Colonic mucosa (tissue), 4 donors: ENCODE measurements at places on chromosomes 2 and 18. TPM values are rescaled to one million over a fixed set of nuclear protein-coding genes. Genes with fewer than 3 reads are reported as not detected.

The FBXO36 gene
- total RNA-seq: 1.9 TPM

The UGT1A8 gene
- total RNA-seq: 15.9 TPM

The PMAIP1 gene
- 4.9 TPM for total RNA-seq

The ACADL gene
- total RNA-seq: not detected

The FSHR gene
- not detected for total RNA-seq

The RPL31 gene
- 1,042 TPM for total RNA-seq

The TEX44 gene
- total RNA-seq: not detected

The CDH2 gene
- 1.4 TPM for total RNA-seq

The TACR1 gene
- total RNA-seq: not detected

DNA sequence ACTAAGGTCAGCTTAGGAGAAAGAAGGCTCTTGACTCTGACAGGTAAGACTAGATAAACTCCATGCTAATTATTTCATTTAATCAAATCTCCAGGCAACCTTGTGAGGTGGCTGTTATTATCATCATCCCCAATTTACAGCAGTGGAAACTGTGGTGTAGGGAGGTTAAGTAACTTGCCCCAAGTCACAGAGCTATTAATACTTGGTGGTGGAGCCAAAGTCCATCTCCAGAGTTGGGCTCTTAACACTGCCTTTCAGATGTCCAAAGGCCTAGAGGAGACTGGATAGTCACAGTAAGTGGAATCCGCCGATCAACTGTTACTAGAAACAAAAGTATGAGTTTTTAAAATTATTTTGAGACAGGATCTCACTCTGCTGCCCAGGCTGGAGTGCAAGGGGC, 46.6 kb upstream of the SP3 start:
- no peak for DNase-seq

- no peak for DNase-seq
Measured at GRCh38 chr2:236795861-236796219, 226.2 kb downstream of the ACKR3 start.

DNA sequence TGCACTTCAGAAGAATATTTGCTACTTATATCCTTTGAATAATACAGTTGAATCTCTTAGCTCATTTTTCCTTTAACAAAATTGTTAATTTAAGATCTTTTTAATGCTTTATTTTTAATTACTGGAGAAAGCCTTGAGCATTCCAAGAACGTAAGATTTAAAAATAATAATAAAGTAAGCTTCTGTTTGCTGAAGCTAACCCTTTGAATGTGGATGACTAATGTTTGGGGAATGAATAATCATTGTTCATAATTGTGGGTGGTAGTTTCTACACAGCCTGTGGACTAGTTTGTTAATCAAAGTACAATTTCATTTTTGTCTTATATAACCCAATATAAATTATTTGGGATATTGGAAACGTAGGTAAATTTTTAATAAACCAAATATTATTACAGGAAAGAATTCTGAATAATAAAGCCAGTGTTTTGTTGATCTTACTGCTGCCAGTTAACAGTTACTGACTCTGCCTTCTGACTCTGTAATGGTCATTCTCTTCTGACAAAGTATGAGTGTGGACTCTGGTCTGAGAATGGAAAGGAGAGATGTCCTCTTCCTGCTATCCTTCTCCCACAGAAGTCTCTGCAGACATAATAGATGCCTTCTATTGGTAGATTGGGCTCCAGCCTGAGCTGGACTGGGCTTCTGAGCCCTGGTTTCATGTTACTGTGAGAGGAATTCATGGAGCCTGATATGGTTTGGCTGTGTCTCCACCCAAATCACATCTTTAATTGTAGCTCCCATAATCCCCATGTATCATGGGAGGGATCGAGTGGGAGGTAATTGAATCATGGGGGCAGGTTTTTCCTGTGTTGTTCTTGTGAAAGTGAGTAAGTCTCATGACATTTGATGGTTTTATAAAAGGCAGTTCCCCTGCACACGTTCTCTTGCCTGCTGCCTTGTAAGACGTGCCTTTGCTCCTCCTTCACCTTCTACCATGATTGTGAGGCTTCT, 292.7 kb upstream of the SLC39A10 start:
- DNase-seq: no peak

GRCh38 chr2:11746807-11747459, 501 bp downstream of the LPIN1 start:
- peak; percentile 66 for DNase-seq

DNA sequence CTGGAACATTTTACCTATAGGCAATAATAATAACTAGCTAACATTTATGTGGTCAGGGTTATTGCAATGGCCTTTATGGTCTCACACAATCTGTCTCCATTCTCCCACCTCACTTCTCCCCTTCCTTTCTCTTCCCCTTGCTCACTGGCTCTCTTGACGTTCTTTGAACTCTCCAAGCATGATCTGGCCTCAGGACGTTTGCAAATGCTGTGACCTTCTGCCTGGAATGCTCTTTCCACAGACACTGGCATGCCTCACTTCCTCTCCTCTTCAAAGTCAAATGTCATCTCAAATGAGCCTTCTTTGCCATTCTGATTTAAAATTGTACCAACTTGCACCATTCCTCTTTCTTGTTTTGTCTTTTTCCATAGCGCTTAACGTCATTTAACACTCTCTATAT, 25.3 kb upstream of the GCG start:
- no peak for DNase-seq

GRCh38 chr2:66437691-66438497, 3.0 kb downstream of the MEIS1 start:
- DNase-seq: no peak

GRCh38 chr2:128720080-128721022, 401.7 kb upstream of the HS6ST1 start:
- DNase-seq: no peak

DNA sequence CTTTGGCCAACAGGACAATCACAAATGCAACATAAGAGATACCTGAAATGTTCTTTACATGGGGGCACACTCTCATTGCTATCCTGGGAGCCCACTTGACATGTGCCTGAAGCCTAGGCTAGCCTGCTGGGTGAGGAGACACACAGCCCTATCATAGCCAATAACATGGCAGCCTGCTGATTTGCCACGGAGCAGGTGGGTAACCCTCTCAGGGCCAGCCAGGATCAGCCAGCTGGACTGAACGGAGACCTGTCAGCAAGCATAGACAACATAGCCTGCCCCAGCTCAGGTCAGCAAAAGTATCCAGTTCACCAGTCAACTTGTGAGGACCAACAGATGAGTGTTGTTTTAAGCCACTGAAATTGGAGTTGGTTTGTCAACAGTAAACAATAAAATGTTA, 566.5 kb downstream of the DCDC2C start:
- DNase-seq: no peak

DNA sequence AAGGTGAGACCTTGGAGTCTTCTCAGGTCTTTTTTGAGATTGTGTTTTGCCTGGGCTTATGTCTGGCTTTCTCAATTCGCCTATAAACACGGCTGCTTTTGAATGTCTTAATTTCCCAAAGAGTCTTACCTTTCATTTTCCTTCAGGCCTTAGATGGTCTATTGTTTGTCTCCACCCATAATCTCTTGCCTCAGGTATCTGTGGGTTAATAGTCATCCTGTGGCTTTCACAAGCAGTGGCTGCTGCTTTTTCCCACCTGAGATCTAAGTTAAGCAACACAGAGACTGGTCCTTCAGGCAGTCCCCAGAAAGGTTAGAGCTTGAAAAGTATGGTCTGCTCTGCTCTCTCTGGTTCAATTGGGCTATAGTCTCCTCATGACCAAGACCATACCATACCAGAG, 275.3 kb downstream of the INSIG2 start:
- DNase-seq: no peak

- DNase-seq: peak; percentile 72
Measured at GRCh38 chr2:181781078-181781786, 100.9 kb upstream of the NEUROD1 start.

- DNase-seq: no peak
Measured at GRCh38 chr2:27220091-27220490, 2.9 kb downstream of the CAD start.

- no peak for DNase-seq
Measured at GRCh38 chr2:190497428-190497827, 37.1 kb downstream of the NEMP2 start.

DNA sequence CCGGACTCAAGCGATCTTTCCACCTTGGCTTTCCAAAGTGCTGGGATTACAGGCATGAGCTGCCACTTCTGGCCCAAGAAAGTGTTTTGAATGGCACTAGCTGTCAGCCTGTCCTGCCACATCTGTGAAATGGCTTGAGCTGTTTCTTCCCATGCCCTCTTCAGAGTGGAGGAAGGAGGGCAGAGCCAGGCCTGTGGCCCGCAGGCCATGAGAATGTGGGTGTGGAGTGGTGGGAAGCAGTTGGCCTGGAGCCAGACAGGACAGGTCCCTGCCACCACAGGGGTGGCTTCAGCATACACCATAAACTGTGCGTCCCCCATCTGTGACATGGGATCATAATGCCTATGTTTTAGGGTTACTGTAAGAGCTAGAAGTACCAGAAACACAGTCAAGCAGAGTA, 6.5 kb downstream of the SLC66A3 start:
- no peak for DNase-seq

GRCh38 chr18:21830532-21830931, 89.9 kb downstream of the MIB1 start:
- DNase-seq: no peak

- no peak for DNase-seq
Measured at GRCh38 chr18:56775701-56776100, 124.5 kb downstream of the WDR7 start.

- no peak for DNase-seq
Measured at GRCh38 chr18:6486764-6487426, 72.2 kb upstream of the L3MBTL4 start.

- no peak for DNase-seq
Measured at GRCh38 chr2:152097290-152097800, 1.5 kb downstream of the CACNB4 start.
